Stimulated activated CD4-positive, alpha-beta T cell treated with anti-CD3 and anti-CD28 coated beads, Interleukin-4, amount 100 ng/mL, for 1 hour (primary cell): ENCODE measurements at places on chromosomes 12 and 14.

- DNase-seq: peak; percentile 43
Measured at GRCh38 chr12:132084621-132085290, 59.4 kb downstream of the DDX51 start.

- no peak for DNase-seq
Measured at GRCh38 chr14:60573943-60574495, 65.1 kb downstream of the SIX6 start.

GRCh38 chr12:60693019-60693626, 1097.3 kb downstream of the SLC16A7 start:
- no peak for DNase-seq

- DNase-seq: no peak
Measured at GRCh38 chr12:110528277-110528839, 26.2 kb downstream of the RAD9B start.

DNA sequence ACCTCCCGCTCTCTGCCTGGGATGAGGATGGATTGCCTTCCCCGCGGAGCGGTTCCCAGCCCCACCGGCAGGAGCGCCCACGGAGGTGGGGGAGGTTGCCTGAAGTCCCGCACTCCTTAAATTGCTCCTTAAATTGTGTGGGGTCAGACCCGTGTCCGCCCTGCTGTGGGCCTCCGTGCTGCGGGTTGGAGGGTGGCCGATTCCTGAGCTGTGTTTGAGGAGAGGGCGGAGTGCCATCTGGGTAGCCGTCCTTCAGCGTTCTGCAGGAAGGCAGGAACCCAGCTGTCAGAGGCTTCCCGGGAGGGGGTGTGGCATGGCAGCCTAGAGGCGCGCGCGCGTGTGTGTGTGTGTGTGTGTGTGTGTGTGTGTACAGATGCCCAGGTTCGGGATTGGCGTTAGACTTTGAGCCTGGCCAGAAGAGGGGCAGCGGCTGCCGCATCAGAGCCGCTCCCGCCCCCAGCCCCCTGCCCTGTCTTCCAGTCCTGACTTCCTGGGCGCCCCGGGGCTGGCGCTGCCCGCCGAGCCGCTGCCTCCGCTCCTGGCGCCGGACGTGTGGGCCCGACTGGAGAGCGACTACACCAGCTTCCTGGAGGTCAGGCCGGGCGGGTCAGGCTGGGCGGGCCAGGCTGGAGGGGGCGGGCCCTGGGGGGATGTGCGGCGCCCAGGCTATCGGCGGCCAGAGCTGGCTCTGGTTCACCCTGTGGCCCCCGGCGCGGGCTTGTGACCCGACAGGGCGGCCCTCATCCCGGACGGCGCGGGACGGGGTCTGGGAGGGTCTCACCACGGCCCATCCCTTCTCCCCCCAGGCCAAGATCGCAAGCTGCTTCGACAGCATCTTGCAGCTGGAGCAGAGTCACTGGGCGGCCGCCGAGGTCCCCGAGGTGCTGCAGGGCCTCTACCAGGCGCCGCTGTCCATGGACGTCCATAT, 9.2 kb downstream of the EXOC3L4 start:
- no peak for DNase-seq

DNA sequence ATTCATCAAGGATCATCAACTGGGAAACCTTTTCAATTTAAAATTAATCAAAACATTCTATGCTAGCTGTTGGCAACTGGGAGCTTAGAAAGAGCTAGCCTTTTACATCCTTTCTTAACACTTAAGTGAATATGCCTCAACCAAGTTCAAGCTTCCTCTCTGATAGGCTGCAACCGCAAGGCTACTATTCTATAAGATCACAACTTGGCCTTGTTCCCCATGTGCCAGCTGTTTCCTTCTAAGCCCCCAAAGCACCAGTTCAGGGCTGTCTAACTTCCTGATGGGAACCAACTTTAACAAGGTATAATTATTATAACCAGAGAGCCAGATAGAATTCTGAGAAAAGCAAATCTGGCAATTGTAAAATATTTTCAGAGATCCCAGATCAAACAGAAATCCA, 37.0 kb downstream of the KCNC2 start:
- DNase-seq: no peak

DNA sequence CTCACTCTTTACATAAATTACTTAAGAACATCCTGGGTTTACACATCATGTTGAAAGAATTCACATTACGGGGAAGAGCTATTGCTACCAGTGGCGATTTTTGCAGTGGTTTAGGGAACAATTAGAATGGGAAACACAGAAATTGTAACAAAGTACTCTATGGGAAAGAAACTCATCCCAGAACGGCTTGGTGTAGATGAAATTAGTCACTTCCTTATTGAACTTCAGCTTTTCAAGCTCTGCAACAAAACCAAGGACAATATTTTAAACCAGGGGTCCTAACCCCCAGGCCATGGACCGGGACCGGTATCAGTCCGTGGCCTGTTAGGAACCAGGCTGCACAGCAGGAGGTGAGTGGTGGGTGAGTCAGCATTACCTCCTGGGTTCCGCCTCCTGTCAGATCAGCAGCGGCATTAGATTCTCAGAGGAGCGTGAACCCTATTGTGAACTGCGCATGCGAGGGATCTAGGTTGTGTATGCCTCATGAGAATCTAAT, 32.3 kb upstream of the FICD start:
- no peak for DNase-seq

DNA sequence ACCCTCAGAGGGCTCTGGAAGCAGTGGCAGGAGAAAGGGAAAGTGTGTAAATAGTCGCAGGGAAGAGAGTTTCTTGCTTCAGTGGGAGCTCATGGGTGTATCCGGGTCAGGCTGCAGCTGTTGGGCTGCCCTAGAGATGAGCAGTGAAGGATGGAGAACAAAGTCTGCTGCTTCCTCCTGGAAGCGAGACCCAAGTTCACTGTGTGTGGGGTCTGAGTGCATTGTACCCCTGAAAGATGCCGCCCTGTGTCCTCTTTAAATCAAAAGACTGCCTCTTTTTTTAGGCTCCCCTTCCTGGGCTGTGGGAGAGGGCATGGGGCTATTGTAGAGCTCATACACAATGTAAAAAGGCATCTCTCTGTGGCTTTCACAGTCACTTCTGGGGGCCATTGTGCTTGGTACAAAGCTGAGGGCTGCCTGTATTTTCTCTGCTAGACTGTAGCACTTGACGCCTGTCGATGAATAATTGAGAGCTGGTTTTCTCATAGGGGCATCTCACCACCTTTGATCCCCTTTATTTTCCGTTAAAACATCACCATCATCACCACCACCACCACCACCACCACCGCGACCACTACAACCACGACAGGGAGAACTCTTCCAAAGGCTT, 16.7 kb downstream of the CHST11 start:
- DNase-seq: no peak

GRCh38 chr12:70094467-70094866, 148.8 kb upstream of the CNOT2 start:
- no peak for DNase-seq

- DNase-seq: no peak
Measured at GRCh38 chr14:69333791-69334337, 64.2 kb downstream of the ERH start.

DNA sequence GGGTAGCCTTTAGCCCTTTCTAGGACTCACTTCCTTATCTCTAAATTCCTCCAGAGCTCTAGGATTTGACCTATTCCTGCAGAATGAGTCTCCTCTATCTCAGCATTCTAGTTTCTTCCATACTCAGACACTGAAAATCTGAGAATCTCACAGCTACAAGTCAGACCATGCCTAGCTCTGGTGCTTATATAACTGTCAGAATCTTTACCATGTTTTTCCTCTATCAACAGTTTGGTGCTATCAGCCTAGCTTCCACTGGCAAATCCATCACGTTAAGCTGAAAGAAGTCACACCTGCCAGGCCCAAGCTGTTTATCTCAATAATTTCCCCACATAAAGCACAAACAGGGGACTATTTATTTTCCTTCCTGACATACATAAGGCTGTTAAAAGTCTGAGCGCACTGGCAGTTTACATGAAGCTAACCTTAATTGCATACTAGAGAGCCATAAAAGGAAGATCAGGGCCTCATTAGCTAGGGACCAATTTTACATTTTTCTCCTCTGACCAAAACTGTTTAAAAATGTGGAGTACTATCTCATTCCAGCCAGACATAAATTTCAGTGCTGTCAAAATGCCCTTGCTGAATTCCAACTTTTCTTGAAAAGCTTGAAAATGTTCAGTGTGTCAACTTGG, 270.5 kb downstream of the C12orf75 start:
- DNase-seq: no peak
